ENCODE measurements at places on chromosomes 1 and 21.
A peak's percentile ranks its signal among the peaks of the same experiment; 100 is the strongest.

- no peak for DNase-seq
These were observed 11.0 kb downstream of the WLS start for GRCh38 chr1:68221001-68221979.

- DNase-seq = no peak
These were observed 187.9 kb downstream of the VAV3 start for GRCh38 chr1:107776900-107777663.

DNA sequence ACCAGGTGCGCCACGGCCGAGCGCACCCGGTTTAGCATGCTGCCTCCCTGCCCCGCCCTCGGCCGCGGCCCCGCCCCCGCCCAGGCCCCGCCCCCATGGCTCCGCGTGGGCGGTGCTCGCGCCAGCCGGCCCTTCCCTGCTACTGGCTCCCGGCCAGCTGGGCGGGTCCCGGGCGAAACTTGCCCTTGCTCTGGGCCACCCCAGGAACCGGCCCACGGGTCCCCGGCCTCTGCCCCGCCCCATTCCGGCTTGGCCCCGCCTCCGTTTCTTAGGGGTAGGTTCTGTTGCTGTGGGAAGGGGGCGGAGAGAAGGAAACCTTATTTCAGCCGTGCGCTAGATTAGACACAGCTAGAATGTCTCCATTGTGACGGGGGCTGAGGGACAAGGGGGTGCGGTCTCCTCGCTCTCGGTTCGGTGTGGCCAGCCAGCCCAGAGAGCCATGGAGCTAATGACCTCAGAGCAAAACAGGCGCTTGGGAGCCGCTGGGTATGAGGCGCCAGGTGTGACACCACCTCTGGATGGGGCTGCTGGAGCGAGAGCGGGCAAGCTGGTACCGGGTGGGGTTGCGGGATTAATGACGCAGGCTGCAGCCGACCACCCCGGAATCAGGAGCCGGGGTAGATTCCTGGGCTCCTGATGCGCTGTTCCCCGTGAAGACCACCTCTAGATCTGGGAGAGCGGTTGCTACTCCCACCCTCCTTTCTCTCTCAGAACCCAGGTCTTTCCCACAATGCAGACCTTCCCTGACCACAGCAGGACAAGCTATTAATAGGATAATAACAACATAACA, at the start of gene PPM1J:
TSS of gene PPM1J (minus strand) at position 69 of the 790 bp plus-strand sequence. CDS start at position 38, 31 bp downstream.
- DNase-seq = peak; percentile 95

- DNase-seq = peak; percentile 4
These were observed 1.2 kb downstream of the CLSPN start for GRCh38 chr1:35768350-35769187.

GRCh38 chr1:202958544-202959275, 598 bp upstream of the ADIPOR1 start:
- no peak for DNase-seq

- no peak for DNase-seq
These were observed 889 bp upstream of the SCYL3 start for GRCh38 chr1:169894424-169895145.

DNA sequence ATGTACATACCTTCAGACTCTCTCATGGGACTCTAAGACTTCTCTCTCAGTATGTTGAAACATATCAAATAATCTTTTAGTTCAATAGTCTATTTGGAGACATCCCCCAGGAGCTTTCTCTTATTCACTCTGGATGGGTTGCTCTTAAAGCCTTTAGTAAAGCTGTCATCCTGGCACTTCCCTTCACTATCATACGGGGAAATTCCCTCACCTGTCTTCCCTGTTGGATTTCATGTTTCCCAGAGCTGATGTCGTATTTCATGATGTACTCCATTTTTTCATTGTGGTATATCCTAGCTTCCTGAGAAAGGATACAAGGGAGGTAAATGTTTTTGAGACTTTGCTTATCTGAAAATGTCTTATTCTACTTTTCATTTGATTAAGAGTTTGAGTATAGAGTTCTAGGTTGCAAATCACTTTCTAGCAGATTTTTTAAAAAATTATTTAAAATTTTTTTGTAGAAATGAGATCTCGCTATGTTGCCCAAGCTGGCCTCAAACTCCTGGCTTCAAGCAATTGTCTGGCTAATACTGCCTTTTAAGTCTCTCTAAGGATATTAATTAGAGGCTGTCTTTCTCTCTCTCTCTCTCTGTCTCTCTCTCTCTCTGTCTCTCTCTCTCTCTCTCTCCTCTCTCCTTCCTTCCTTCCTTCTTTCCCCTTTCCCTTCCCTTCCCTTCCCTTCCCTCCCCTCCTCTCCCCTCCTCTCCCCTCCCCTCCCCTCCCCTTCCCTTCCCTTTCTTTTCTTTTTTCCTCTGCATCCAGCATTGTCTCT, 17.0 kb upstream of the MACF1 start:
- no peak for DNase-seq

- DNase-seq = peak; percentile 21
These were observed 184.0 kb downstream of the MIS18A start for GRCh38 chr21:32094804-32095203.

DNA sequence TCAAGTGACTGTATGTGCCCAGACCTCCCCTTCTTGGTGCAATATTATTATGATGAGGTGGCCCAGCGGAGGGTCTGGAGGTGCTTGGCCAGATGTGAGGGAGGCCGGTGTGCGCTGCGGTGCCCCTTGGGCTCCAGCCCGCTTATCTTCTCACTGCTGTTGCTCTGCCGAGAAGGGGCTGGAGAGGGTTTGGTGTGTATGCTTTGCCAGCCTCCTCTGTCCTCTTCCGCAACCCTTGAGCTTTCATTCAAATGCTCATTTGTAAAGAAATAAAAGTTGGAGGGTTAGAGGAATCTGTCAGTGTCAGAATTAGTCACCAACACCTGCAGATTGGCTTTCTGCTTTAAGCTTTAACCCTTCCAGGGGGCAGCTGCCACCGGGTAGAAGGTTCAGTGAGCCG, 19.7 kb downstream of the RNF220 start:
- no peak for DNase-seq

DNA sequence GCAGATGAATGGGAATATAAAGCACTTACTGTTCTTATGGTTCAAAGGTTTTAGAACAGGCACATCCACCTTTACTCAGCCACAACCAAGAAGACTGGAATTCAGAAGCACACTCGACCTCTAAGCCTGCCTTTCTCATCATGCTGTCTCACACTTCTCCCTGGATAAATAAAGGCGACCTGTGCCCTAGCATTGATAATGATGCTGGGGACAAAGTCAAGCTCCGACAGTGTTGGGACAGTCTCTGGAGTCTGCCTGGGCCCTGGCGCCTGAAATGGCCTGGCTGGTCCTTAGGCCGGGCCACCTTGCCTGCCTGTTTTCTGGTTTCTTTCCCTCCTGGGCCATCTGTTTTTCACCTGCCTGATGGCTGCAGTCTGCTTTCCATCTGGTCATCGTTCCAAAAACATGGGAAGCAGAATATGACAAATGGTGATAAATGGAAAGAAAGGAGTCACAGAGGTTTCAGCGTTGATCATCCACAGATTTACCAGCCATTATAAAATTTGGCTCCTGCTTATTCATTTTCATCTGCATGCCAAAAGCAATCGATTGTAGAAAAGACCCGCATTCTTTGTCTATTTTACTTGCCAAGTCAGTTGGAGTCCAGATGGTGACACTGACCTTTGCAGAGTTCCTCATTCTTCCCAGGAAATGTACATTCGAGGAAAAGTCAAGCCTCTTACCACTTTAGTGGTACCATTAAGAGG, 91.2 kb upstream of the KCNJ15 start:
- DNase-seq = peak; percentile 7

- no peak for DNase-seq
These were observed 142.5 kb downstream of the RERE start for GRCh38 chr1:8674912-8675311.

- DNase-seq = no peak
These were observed 230.1 kb downstream of the BARHL2 start for GRCh38 chr1:90486996-90487395.

- no peak for DNase-seq
These were observed 127.1 kb downstream of the SLC30A10 start for GRCh38 chr1:219801156-219801820.

GRCh38 chr1:218553197-218553596, 208.1 kb downstream of the TGFB2 start:
- DNase-seq = no peak

DNA sequence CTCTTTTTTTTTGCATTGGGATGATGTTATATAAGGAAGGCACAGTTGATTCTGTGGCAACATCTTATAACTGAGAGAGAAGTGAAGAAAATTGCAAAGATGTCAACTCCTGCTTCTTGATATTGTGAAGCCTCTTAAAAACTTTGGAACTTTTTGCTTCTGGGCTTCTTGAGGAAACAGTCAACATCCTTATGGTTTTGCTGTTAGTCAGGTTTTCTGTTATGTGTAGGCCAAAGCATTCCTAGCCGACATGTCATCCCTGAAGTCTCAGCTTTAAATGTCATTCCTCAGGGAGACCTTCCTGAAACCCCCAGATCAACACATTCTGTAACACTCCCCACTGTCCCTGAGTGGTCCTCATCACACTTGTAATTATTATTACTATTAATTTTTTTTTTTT, 12.6 kb downstream of the FALEC start:
- no peak for DNase-seq

DNA sequence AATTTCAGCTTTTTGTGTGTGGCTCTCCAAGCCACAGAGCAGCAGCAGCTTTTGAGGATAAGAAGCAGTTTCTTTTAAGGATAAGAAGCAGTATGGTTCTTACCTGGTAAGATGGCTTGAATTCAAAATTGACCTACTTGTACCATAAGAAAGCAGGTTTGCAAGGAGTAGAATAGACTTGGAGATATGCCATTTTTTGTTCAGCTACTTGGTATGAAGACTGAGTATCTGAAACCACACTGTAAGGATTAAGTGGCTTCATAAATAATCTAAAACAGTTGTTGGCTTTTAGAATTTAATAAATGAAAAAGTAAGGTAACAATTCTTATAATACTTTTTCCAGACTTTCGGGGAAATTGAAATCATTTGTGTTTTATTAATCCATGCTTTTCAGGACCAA, 74.2 kb downstream of the ATF6 start:
- no peak for DNase-seq

GRCh38 chr1:151277249-151277648, 4.8 kb upstream of the ZNF687 start:
- no peak for DNase-seq

DNA sequence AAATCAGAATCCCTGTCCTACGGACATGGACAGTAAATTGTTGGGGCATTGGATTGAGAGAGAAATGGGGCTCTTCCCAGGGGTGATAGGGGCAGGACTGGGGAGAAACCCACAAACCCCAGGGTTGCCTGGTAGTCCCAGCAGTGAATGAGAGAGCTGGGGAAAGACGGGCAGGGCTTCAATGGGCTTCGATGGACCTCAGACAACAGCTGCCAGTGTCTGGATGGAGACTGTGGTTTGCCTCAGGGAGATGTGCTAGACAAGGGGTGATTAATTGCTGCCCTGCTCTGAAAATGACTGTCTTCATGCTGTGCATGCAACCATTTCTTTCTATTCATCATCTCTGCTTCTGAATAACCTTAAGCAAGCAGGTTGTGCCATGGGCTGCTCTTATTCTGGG, 7.4 kb downstream of the GPR25 start:
- no peak for DNase-seq

DNA sequence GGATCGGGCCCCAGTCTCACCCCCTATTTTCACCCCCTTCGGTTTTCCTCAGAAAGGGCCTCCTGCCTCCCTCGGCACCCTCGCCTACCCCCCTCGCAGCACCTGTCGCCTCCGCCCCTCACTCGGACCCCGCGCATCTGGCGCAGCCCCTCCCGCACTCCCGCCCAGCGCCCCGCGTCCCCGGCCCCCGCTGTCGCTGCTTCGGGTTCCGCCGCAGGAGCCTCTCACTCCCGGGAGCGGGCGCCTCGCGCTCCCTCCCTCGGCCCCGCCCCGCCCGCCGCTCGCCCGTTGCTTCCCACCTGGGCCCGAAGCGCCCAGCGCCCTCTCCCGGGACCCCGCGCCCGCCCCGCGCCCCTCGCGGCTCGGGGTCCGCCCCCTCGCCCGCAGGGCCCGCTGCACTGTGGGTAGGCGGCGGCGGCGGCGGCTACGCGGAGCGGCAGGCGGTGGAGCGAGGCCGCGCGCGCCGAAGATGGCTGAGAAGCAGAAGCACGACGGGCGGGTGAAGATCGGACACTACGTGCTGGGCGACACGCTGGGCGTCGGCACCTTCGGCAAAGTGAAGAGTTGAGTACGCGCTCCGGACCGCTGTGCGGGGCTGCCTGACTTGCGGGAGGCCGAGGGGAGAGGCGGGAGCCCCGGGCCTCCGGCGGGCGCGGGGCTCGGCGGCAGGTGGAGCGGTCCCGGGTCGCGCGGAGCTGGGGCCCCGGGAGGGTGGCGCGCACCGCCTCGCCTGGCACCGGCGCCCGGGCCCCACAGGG, at the start of gene PRKAA2:
TSS of gene PRKAA2 (plus strand) at position 396 of the 758 bp plus-strand sequence. CDS start at position 470, 74 bp downstream.
- DNase-seq = no peak

DNA sequence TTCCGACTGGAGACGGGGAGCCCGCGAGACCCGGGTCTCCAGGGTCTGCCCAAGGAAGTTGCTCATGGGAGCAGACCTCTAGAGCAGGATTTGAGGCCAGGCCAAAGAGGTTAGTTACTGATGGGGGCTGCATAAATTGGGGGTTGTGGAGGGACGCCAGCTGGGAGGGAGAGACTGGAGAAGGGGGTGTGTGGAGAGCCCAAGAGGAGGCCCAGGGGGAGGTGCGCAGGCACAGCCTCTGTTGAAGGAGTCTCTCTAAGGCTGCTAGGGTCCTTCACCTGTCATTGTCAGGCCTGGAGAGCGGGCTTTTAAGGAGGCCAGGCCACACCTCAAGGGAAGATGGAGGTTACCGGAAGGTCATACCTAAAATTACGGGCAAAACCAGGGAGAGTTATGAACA, 363 bp downstream of the PLA2G5 start:
- DNase-seq = no peak

DNA sequence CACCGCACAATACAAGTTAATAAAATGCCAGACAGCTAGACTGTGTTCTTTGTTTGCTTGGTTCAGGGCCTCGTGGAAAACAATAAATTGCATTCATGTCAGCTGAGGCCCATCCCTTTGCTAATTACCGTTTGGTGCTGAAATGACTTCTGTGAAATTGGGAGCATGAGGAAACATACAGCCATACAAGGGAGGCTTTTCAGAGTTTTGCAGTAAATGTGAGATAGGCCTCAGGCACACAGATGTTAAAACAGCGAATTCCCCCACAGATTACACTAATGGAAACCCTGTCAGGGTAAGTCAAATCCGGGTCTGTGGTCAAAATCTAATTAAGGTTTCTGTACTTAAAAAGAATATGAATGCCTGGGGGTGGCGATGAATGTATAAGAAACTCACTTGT, 173.5 kb upstream of the LMO4 start:
- DNase-seq = no peak

- peak; percentile 16 for DNase-seq
These were observed 10.5 kb upstream of the NASP start for GRCh38 chr1:45573231-45573804.

DNA sequence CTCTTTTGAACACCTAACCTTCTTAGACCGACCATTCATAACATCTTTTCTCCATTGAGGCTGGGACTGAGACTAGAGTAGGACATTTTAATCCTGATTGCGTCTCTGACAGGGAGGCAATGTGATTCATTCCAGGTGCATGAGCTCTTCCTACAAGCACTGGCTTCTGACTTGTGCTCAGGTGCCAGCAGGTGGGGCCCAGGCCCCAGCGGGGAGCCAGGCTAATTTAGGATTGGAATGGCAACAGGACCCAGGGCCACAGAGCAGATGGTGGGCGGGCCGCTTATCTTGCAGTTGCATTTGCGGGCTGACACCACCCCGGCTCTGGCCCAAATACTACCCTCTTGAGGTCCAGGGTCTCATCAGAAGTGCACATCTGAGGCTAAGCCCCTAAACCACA, 4.1 kb downstream of the GPA33 start:
- DNase-seq = no peak
